Glutamatergic neuron (in vitro differentiated cells): ENCODE measurements at places on chromosomes 4 and X.

GRCh38 chr4:60404027-60404426 is 796.1 kb upstream of the ADGRL3 start:
- H3K4me3 ChIP-seq: no peak overlapping the region
- H3K36me3 ChIP-seq: peaks cover 5% of the 10 kb centered on the region
- H3K27me3 ChIP-seq: no peaks in the 10 kb centered on the region
- H3K4me1 ChIP-seq: no peaks in the 10 kb centered on the region
- DNase-seq: no peak

DNA sequence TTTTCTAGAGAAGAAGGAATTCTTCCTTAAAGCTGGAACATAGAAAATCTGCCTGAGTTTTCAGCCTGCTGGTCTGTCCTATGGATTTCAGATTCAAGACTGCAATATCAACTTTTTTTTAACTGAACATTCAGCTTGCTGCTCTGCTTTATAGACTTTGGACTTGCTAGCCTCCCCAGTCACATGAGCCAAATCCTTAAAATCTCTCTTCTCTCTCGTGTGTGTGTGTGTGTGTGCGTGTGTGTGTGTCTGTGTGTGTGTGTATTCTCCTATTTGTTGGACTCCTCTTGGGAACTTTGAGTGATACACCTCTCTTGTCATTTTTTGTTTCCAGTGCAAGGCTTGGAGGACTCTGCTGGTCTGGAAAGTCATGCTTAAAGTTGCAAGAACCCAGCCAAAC is 6.8 kb upstream of the TBC1D19 start:
- H3K4me3 ChIP-seq: no peak overlapping the region
- no peak for DNase-seq
- no peaks in the 10 kb centered on the region for H3K36me3 ChIP-seq
- H3K27me3 ChIP-seq: no peaks in the 10 kb centered on the region
- no peaks in the 10 kb centered on the region for H3K4me1 ChIP-seq
- H3K27ac ChIP-seq: no peak overlapping the region

GRCh38 chr4:184382189-184382846 is 92.0 kb downstream of the IRF2 start:
- H3K27ac ChIP-seq: peak overlapping the region; percentile 64
- H3K27me3 ChIP-seq: no peaks in the 10 kb centered on the region
- no peak for DNase-seq
- peaks cover 29% of the 10 kb centered on the region for H3K4me1 ChIP-seq
- no peaks in the 10 kb centered on the region for H3K36me3 ChIP-seq

DNA sequence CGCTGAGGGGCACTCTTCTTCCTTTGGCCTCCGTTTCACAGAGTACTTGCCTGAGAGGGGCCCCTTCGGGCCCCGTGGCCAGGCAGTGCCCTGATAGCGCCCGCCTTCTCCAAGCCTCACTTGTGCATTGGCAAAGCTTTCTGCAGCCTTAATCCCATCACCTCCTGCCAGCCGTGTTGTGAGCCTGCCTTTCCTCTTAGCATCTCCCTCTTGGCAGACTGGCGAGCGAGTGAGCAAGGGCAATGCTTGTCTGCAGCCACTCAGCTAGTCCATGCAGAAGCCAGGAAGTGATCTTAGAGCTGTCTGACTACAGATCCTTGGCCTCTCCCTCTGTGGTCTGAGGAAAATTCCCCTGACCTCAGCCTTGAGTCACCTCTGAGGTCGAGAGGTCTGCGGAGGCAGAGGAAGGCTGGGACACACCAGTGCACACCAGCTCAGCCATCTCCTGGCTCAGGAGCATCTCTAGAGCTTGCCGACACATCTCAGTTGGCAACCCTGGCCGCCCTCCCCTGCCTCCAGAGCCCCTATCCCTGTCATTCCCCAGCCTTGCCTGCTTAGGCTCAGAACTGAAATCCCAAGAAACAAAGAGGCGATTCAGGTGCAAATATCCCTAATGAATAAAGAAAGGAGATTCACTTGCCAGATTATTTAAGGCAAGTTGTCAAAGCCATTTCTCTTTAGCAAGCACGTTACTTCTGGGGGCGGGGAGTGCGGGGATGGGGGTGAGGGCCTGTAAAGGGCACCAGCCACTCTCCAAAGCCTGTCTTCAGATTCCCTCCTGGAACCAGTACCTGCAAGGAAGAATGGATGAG is 143.5 kb upstream of the MAMLD1 start:
- H3K36me3 ChIP-seq: no peaks in the 10 kb centered on the region
- DNase-seq: no peak
- H3K27me3 ChIP-seq: peaks cover 1% of the 10 kb centered on the region
- no peaks in the 10 kb centered on the region for H3K4me1 ChIP-seq

DNA sequence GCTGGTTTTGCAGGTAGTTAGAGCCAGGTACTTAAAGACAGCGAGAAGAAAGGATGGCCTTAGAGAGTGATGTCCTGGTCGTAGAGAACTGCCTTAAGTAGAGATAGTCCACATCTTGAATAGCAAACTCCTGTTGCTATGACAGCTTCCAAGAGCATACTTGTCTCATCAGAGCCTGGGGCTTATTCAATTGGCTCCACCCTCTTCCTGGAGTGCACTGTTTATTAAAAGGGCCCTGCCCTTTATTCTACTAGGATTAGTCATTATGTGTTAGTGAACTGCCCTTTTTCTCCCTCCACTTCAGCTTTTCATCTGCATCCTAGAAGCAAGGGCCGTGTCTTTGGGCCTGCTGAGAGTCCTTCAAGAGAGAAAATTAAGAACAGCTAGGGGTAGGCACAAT is 94.5 kb upstream of the EOLA2 start:
- no peaks in the 10 kb centered on the region for H3K36me3 ChIP-seq
- no peaks in the 10 kb centered on the region for H3K27me3 ChIP-seq
- H3K4me3 ChIP-seq: no peak overlapping the region
- H3K27ac ChIP-seq: no peak overlapping the region

DNA sequence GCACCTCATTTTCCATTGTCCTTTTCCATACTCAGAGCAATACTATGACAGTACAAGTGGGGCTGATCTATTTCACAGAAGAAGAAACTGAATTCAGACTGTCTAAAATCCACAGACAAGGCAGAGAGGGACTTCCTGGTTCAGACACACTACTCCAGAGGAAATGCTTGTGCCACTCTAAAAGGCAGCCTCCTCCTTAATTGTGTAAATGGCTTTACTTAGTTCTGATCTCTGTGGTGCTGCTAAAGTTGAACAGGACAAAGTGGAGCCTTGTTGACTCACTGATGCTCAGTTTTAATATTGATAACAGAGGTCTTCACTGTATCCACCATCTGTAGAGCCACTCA is 122.4 kb downstream of the KIT start:
- no peak overlapping the region for H3K4me3 ChIP-seq
- peaks cover 9% of the 10 kb centered on the region for H3K4me1 ChIP-seq
- no peaks in the 10 kb centered on the region for H3K36me3 ChIP-seq
- H3K27ac ChIP-seq: no peak overlapping the region
- no peak for DNase-seq

DNA sequence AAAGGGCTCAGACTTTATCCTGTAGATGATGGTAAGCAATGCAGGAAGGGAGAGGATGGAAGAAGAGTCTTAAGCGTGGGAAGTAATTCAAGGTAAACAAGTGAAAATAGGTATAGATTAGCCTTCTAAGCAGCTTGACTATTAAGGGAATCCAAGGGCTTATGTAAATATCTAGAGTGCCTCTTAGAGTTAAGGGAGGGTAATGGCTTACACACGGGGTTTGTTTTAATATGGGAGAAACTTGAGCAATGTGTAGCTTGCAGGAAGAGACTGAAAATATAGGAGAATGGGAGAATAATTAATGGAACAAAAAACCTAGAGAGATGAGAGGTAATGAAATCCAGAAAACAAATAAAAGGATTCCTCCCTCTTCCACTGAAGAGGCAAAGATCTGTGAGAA is 12.8 kb upstream of the SAP30 start:
- no peak overlapping the region for H3K27ac ChIP-seq
- H3K27me3 ChIP-seq: no peaks in the 10 kb centered on the region
- no peak for DNase-seq
- H3K36me3 ChIP-seq: no peaks in the 10 kb centered on the region
- no peak overlapping the region for H3K4me3 ChIP-seq
- H3K4me1 ChIP-seq: no peaks in the 10 kb centered on the region

- no peaks in the 10 kb centered on the region for H3K27me3 ChIP-seq
- H3K4me1 ChIP-seq: no peaks in the 10 kb centered on the region
- no peak overlapping the region for H3K4me3 ChIP-seq
- no peak for DNase-seq
- no peak overlapping the region for H3K27ac ChIP-seq
- H3K36me3 ChIP-seq: peaks cover 4% of the 10 kb centered on the region
Measured at GRCh38 chr4:128501239-128501638, 213.6 kb upstream of the PGRMC2 start.

DNA sequence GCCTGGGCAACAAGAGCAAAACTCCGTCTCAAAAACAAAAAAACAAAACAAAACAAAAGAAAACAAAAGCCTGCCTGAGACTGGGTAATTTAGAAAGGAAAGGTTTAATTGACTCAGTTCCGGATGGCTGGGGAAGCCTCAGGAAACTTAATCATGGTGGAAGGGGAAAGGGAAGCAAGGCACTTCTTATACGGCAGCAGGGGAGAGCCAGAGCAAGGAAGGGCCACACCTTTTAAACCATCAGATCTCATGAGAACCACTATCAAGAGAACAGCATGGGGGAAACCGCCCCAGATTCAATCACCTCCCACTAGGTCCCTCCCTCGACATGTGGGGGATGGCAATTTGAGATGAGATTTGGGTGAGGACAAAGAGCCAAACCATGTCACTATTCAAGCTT is 122.2 kb downstream of the UBE2K start:
- H3K4me3 ChIP-seq: no peak overlapping the region
- H3K36me3 ChIP-seq: no peaks in the 10 kb centered on the region
- H3K27me3 ChIP-seq: no peaks in the 10 kb centered on the region
- H3K4me1 ChIP-seq: no peaks in the 10 kb centered on the region

- H3K4me1 ChIP-seq: peaks cover 5% of the 10 kb centered on the region
- DNase-seq: no peak
- H3K36me3 ChIP-seq: no peaks in the 10 kb centered on the region
- H3K27me3 ChIP-seq: no peaks in the 10 kb centered on the region
- no peak overlapping the region for H3K27ac ChIP-seq
Measured at GRCh38 chr4:159150821-159151390, 48.0 kb downstream of the RAPGEF2 start.

GRCh38 chrX:125420809-125421208 is 101.1 kb downstream of the TEX13C start:
- H3K27me3 ChIP-seq: no peaks in the 10 kb centered on the region
- no peaks in the 10 kb centered on the region for H3K4me1 ChIP-seq

- H3K27me3 ChIP-seq: peaks cover 11% of the 10 kb centered on the region
- peaks cover 50% of the 10 kb centered on the region for H3K4me1 ChIP-seq
- peak overlapping the region; percentile 92 for H3K27ac ChIP-seq
- no peak for DNase-seq
- H3K4me3 ChIP-seq: peak overlapping the region; percentile 77
- H3K36me3 ChIP-seq: no peaks in the 10 kb centered on the region
Measured at GRCh38 chr4:112973750-112974251, 75.7 kb upstream of the ANK2 start.

- H3K27ac ChIP-seq: no peak overlapping the region
- DNase-seq: no peak
- H3K4me1 ChIP-seq: peaks cover 11% of the 10 kb centered on the region
- H3K4me3 ChIP-seq: no peak overlapping the region
- no peaks in the 10 kb centered on the region for H3K36me3 ChIP-seq
Measured at GRCh38 chr4:41192136-41192535, 22.2 kb downstream of the APBB2 start.

- peaks cover 8% of the 10 kb centered on the region for H3K27me3 ChIP-seq
- no peak overlapping the region for H3K4me3 ChIP-seq
- H3K36me3 ChIP-seq: peaks cover 3% of the 10 kb centered on the region
- peak; percentile 20 for DNase-seq
- peaks cover 15% of the 10 kb centered on the region for H3K4me1 ChIP-seq
Measured at GRCh38 chr4:98662626-98663225, 4.3 kb upstream of the TSPAN5 start.

DNA sequence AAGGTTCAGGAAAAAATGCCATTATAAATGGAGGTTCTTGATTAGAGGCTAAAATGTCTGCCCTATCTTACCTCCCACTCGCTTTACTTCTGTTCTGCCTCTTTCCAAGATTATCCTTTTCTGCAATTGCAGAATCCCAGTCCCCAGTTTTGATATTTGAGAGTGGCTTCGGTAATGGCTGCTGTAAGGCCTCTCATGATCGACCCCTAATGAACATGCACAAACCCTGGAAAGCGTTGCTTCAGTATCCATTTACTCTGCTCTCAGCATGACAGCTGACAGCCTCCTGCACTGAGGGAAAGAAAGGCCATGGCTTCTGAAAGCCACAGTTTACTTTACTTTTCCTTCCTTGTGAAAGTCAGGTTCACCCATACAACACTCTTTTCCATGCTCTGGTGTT is 325.4 kb upstream of the GALNT7 start:
- H3K27me3 ChIP-seq: no peaks in the 10 kb centered on the region
- H3K36me3 ChIP-seq: no peaks in the 10 kb centered on the region
- peaks cover 11% of the 10 kb centered on the region for H3K4me1 ChIP-seq
- peak overlapping the region; percentile 92 for H3K27ac ChIP-seq
- H3K4me3 ChIP-seq: peak overlapping the region; percentile 43

- peaks cover 1% of the 10 kb centered on the region for H3K4me1 ChIP-seq
- H3K27ac ChIP-seq: no peak overlapping the region
- no peaks in the 10 kb centered on the region for H3K27me3 ChIP-seq
- DNase-seq: no peak
- H3K4me3 ChIP-seq: no peak overlapping the region
Measured at GRCh38 chr4:57184378-57185029, 74.3 kb upstream of the IGFBP7 start.

GRCh38 chr4:186854256-186854655 is 130.6 kb upstream of the FAT1 start:
- peaks cover 1% of the 10 kb centered on the region for H3K27me3 ChIP-seq
- DNase-seq: no peak
- no peak overlapping the region for H3K27ac ChIP-seq

GRCh38 chrX:1295550-1295949 is 26.9 kb downstream of the CSF2RA start:
- DNase-seq: no peak
- no peak overlapping the region for H3K27ac ChIP-seq
- H3K4me3 ChIP-seq: no peak overlapping the region
- H3K36me3 ChIP-seq: peaks cover 5% of the 10 kb centered on the region
- H3K27me3 ChIP-seq: peaks cover 7% of the 10 kb centered on the region

DNA sequence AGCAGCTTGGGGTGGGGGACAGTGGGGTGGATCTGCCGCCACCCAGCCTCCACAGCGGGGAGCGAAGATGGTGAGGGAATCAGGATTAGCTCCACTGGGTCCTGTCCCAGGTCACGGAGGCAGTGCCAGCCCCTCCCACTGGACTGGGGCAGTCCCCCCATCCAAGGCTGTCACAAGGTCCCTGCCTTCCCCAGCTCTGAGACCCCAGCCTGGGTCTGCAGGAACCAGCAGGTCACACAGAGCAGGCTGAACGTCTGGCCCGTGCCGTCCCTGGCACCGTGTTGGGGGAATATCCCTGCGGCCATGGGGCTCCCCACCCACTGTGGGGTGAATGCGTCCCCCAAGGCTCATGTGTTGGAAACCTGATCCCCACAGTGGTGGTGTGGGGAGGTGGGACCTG is 62.6 kb downstream of the FAM53A start:
- H3K27me3 ChIP-seq: peaks cover 5% of the 10 kb centered on the region
- no peak overlapping the region for H3K4me3 ChIP-seq
- no peak for DNase-seq
- H3K27ac ChIP-seq: no peak overlapping the region
- H3K36me3 ChIP-seq: peaks cover 16% of the 10 kb centered on the region
- H3K4me1 ChIP-seq: no peaks in the 10 kb centered on the region
